ENCODE measurements at places on chromosomes 7 and 10. TPM values are rescaled to one million over a fixed set of nuclear protein-coding genes. Genes with fewer than 3 reads are reported as not detected.

The HHEX gene
- 21.9 TPM for total RNA-seq

The FKBP6 gene
- total RNA-seq, result not detected

The LIPN gene
- 0.29 TPM for total RNA-seq

The CRHR2 gene
- total RNA-seq, result not detected

The DGKB gene
- total RNA-seq, result not detected

The SFTPA2 gene
- 13,207 TPM for total RNA-seq

The OIT3 gene
- total RNA-seq, result not detected

The PRF1 gene
- 17.6 TPM for total RNA-seq

The OR13A1 gene
- total RNA-seq, result 2.3 TPM

The MYO3A gene
- 0.15 TPM for total RNA-seq

The HMX2 gene
- total RNA-seq, result not detected

GRCh38 chr10:3806603-3807002, 21.6 kb upstream of the KLF6 start:
- H3K36me3 ChIP-seq, result no peaks in the 10 kb centered on the region
- H3K27ac ChIP-seq, result peak overlapping the region; percentile 85
- no peaks in the 10 kb centered on the region for H3K27me3 ChIP-seq
- H3K4me3 ChIP-seq, result no peak overlapping the region
- H3K4me1 ChIP-seq, result peaks cover 66% of the 10 kb centered on the region

DNA sequence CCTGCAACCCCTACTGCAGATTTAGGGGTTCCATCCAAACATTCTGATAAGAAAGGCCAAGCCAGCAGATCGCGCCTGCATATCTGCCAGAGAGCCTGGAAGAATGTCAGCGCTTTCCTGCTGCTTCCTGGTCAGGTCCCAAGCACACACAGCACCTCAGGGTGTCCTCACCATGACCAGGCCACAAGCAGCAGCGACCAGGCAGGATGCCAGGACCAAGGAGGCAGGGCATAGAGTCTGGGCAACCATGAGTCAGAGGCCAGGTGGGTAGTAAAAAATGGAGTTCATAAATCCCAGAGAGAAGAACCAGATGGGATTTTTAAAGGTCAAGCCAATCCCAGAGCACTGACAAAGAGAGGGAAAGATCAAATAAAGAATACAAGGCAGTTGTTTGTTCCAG, 5.5 kb upstream of the FAM131B start:
- H3K4me1 ChIP-seq, result peaks cover 3% of the 10 kb centered on the region
- no peak for DNase-seq
- H3K27me3 ChIP-seq, result peaks cover 7% of the 10 kb centered on the region

GRCh38 chr7:50212666-50213621, 91.6 kb upstream of the IKZF1 start:
- no peaks in the 10 kb centered on the region for H3K36me3 ChIP-seq
- no peak overlapping the region for H3K4me3 ChIP-seq
- no peak overlapping the region for H3K27ac ChIP-seq
- DNase-seq, result peak; percentile 20
- no peaks in the 10 kb centered on the region for H3K27me3 ChIP-seq

- no peaks in the 10 kb centered on the region for H3K36me3 ChIP-seq
- no peaks in the 10 kb centered on the region for H3K4me1 ChIP-seq
- DNase-seq, result no peak
- H3K4me3 ChIP-seq, result no peak overlapping the region
- H3K27me3 ChIP-seq, result no peaks in the 10 kb centered on the region
Measured at GRCh38 chr7:104096683-104097082, 107.2 kb upstream of the RELN start.

DNA sequence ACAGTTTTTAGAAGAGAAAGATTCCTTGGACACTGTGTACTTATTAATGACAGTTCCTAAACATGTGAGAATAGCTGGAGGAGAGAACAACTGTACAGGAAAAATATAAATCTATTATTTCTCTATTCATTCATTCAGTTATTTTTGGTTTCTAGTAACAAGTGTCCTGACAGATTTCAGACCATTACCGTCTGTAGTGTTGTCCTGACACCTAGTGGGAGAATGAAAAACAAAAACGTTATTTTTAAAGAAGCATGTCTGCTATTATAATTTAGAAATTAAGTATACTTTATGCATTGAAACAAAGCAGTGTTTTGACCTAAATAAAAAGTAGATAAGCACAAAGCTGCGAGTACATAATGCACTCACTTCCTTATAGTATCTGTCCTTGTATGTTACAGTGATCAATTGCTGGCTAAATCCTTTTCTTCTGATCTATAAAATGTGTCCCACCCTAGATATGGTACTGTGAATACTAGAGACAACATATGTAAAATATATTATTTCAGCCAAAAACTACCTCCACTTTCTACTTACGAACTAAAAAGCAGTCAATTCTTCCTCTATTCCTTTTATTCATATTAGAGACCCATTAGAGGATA, 575.6 kb downstream of the ARL4A start:
- no peaks in the 10 kb centered on the region for H3K27me3 ChIP-seq
- no peaks in the 10 kb centered on the region for H3K4me1 ChIP-seq
- no peaks in the 10 kb centered on the region for H3K36me3 ChIP-seq
- H3K4me3 ChIP-seq, result no peak overlapping the region
- H3K27ac ChIP-seq, result no peak overlapping the region

- H3K36me3 ChIP-seq, result no peaks in the 10 kb centered on the region
- H3K27ac ChIP-seq, result no peak overlapping the region
- H3K4me3 ChIP-seq, result no peak overlapping the region
- no peaks in the 10 kb centered on the region for H3K4me1 ChIP-seq
Measured at GRCh38 chr10:61639952-61640351, 22.8 kb upstream of the CABCOCO1 start.

GRCh38 chr7:96005271-96005670, 232.9 kb downstream of the DYNC1I1 start:
- H3K36me3 ChIP-seq, result no peaks in the 10 kb centered on the region
- H3K4me1 ChIP-seq, result no peaks in the 10 kb centered on the region
- DNase-seq, result no peak
- no peaks in the 10 kb centered on the region for H3K27me3 ChIP-seq
- no peak overlapping the region for H3K27ac ChIP-seq

- H3K4me1 ChIP-seq, result no peaks in the 10 kb centered on the region
- no peak for DNase-seq
- no peaks in the 10 kb centered on the region for H3K36me3 ChIP-seq
- H3K27me3 ChIP-seq, result no peaks in the 10 kb centered on the region
- H3K27ac ChIP-seq, result peak overlapping the region; percentile 60
- no peak overlapping the region for H3K4me3 ChIP-seq
Measured at GRCh38 chr7:134742688-134743350, 36.6 kb upstream of the CALD1 start.

- no peak overlapping the region for H3K4me3 ChIP-seq
- H3K4me1 ChIP-seq, result peaks cover 8% of the 10 kb centered on the region
- no peak overlapping the region for H3K27ac ChIP-seq
- no peak for DNase-seq
Measured at GRCh38 chr10:89643431-89643811, 1.6 kb downstream of the PANK1 start.

- H3K27me3 ChIP-seq, result no peaks in the 10 kb centered on the region
- DNase-seq, result no peak
- no peak overlapping the region for H3K27ac ChIP-seq
- peaks cover 3% of the 10 kb centered on the region for H3K36me3 ChIP-seq
- no peak overlapping the region for H3K4me3 ChIP-seq
Measured at GRCh38 chr7:42222125-42222524, 14.9 kb downstream of the GLI3 start.

DNA sequence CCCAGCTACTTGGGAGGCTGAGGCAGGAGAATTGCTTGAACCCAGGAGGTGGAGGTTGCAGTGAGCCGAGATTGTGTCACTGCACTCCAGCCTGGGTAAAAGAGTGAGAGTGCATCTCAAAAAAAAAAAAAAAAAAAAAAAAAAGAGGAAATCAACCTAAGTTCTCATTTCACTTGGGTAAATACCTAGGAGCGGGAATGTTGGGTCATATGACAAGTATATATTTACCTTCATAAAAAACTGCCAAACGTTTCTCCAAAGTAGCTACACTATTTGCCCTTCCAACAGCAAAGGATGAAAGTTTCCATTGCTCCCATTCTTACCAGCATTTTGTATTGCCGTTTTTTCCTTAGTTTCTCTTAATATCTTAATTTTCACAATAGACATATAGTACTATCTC, 9.8 kb downstream of the P4HA1 start:
- H3K4me3 ChIP-seq, result no peak overlapping the region
- H3K27ac ChIP-seq, result no peak overlapping the region
- peaks cover 14% of the 10 kb centered on the region for H3K4me1 ChIP-seq
- no peaks in the 10 kb centered on the region for H3K36me3 ChIP-seq
- no peak for DNase-seq

DNA sequence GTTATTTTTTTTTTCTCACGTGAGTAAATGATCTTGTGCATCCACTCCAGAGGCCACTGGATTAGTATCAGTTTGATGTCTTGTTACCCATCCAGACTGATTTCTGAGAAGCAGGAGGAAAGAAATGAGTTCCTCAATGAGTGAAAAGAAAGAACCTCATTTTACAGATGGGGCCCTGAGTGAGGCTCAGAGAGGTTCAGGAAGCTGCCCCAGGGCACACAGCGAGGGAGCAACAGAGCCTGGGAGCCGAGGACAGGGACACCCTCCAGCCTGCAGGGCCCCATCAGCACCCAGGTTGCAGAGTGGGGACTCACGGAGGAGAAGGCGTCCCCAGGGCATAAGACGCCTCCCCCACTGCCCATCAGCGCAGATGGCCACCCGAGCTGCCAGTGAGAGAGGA, 30.9 kb upstream of the TNRC18 start:
- no peak overlapping the region for H3K4me3 ChIP-seq
- H3K27me3 ChIP-seq, result no peaks in the 10 kb centered on the region
- H3K4me1 ChIP-seq, result peaks cover 7% of the 10 kb centered on the region
- DNase-seq, result no peak

DNA sequence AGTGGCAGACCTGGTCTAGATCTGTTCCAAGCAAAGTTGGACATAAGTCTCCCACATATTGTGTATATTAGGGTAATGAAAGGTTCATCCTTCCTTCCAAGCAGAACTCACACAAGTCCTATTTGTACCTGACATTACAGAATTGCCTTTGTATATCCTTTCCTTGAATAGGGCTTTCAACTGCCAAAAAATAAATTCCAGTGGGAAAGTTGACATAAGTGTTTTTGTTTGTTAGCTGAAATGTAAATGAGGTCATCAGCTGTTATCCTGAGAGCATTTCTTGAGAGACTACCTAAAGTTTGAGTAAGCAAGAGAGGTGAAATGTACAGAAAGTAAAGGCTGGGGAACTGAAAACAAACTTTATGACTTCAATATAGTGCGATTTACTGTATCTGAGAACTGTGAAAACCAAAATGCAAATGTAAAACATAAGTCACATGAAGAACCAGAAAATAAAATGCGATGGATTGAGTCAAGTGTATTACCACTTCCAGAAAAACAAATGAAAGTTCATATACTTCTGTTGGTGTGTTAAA, 527.3 kb upstream of the SEMA3D start:
- H3K4me1 ChIP-seq, result no peaks in the 10 kb centered on the region
- no peaks in the 10 kb centered on the region for H3K27me3 ChIP-seq
- H3K27ac ChIP-seq, result no peak overlapping the region
- no peaks in the 10 kb centered on the region for H3K36me3 ChIP-seq
- no peak for DNase-seq

DNA sequence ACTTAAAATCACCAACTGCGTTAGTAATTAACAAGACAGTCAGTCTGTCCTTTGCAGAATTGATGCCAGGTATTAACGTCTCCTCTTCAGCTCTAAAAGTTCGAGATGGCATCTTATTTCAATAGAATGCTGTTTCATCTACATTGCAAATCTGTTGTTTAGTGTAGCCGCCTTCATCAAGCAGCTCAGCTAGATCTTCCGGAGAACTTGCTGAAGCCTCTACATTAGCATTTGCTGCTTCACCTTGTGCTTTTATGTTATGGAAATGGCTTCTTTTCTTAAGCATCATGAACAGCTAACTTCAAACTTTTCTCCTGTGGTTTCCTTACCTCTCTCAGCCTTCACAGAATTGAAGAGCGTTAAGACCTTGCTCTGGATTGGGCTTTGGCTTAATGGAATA, 95.5 kb upstream of the FAM20C start:
- H3K27me3 ChIP-seq, result no peaks in the 10 kb centered on the region
- H3K36me3 ChIP-seq, result no peaks in the 10 kb centered on the region
- H3K4me3 ChIP-seq, result no peak overlapping the region
- H3K27ac ChIP-seq, result no peak overlapping the region
- no peak for DNase-seq

GRCh38 chr10:43355749-43356371, 15.6 kb upstream of the FXYD4 start:
- no peak for DNase-seq
- H3K36me3 ChIP-seq, result no peaks in the 10 kb centered on the region
- no peaks in the 10 kb centered on the region for H3K27me3 ChIP-seq
- no peak overlapping the region for H3K4me3 ChIP-seq
- H3K27ac ChIP-seq, result no peak overlapping the region

- H3K27me3 ChIP-seq, result no peaks in the 10 kb centered on the region
- no peaks in the 10 kb centered on the region for H3K36me3 ChIP-seq
- H3K4me1 ChIP-seq, result no peaks in the 10 kb centered on the region
- H3K4me3 ChIP-seq, result no peak overlapping the region
Measured at GRCh38 chr7:72437061-72437585, 25.0 kb upstream of the CALN1 start.

All from upper lobe of left lung (tissue), 6 donors.